Omental fat pad (tissue), 4 donors: ENCODE measurements at places on chromosomes 11 and 22. TPM values are rescaled to one million over a fixed set of nuclear protein-coding genes. Genes with fewer than 3 reads are reported as not detected.

DNA sequence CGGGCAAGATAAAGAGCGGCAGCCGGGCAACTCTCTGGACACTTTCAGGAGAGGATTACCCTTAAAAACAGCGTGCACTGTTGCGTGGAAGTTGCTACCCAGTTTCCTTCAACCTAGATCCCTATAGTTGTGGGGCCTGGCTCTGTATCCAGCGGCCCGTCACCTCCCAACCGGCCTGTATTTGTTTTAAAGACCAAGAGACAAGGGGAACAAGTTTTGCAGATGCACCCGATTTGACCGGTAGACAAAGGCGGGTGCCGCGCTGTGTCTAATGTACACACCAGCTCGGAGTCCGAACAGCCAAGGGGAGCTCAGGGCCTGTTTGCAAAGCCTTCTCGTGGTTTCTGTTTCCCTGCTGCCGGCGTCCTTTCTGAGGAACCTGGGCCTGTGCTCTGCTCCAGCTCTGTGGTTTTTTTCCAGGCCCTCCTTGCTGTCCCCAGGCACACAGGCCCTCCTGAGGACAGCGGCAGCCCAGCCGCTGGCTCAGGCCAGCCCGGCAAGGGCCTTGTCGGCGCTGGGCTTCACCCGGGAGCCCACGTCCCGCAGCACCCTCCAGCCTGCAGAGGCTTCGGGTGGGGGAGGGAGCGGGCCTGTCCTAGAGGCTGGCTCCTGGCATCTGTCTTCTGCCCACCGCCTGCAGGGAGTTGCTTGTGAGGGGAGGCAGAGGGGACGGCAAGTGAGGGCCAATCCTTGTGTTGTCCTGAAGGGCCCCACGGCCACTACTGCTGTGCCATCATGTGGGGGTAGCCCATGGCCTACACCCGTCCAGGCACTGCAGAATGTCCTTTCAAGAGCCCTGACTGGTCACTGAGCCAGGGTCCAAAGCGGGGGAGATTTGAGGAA is 1.4 kb downstream of the TBX1 start:
- DNase-seq, result no peak

DNA sequence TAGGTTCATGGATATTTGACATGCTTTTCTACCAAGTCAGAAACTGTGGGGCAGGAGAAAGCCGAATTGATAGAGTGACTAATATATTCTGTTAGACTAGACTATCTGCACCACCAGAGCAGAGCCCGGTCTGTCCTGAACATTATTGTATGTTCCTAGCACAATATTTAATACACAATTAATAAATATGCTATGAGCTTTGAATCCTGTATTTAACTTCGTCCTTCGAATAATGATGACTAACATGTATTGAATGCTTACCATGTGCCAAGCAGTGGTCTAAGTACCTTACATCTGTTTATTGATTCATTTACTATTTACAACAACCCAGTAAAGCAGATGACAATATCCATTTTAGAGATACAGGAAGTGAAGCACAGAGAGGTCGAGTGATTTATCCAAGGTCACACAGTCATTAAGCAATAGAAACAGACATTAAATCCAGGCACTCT is 44.8 kb upstream of the ANO3 start:
- no peak for DNase-seq

Gene RAG1
- total RNA-seq, result 0.44 TPM

Gene CRYBB3
- total RNA-seq, result not detected

Gene SYT9
- total RNA-seq, result not detected
